ENCODE measurements at places on chromosomes 7 and 10.

DNA sequence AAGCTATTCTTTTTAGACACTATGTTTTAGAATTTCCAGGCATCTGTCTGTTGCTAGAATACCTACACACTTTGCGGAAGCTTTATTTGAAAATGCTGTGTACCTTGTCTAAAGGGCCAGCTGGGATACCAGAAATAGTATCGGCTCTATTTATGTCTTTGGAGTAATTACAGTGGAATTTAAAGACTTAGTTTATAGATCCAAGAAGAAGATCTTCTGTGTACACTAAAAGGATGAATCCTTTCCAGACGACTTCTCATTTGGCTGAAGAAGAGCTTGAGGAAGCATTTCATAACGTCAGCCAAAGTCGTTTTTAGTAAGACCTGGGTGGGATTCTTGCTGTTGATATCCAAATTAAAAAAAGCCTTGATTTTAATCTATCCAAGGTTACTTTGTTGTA, 365.9 kb downstream of the INHBA start:
- no peak for DNase-seq

- DNase-seq, result no peak
These were observed at the start of gene MACROH2A2 for GRCh38 chr10:70052462-70053217. MACROH2A2 (plus strand) TSS chr10:70052846; CDS start chr10:70075659, 22,813 bp downstream.

- peak; percentile 61 for DNase-seq
These were observed 31.6 kb upstream of the TMEM254 start for GRCh38 chr10:80046629-80047441.

DNA sequence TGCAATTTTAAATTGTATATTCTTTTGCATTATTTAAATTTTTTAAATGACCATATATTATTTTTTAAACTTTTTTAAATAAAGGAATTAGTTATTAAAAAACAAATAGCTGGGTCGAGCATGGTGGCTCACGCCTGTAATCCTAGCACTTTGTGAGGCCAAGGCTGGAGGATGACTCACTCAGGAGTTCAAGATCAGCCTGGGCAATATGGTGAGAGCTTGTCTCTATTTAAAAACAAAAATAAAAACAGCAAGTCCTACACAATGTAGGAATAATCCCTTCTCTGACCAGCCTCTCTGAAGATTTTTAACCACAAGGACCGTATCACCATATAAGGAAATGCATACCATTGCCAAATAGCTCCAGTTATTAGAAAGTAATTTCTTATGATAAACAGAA, 19.6 kb downstream of the NOC3L start:
- no peak for DNase-seq

DNA sequence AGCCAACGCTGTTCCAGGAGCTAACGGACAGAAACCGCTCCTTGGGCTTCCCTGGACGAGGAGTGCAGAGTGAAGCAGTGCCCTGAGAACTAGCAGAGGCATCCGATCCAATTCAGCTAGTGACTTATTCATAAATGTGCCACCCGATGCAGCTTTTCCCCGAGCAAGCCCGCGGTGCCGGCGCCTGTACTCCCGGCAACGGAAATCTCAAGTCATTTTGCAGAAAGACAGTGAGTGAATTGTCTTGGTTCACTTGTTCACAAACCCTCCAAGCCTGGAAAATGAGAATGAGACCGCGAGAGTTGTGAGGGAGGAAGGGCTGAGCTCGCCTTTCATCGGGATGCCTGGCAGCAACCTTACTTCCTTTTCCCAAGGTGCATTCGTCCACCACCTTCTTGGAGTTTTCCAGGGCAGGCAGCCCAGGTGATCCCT, 87.5 kb downstream of the COBL start:
- DNase-seq, result no peak

All from stimulated activated CD4-positive, alpha-beta T cell treated with anti-CD3 and anti-CD28 coated beads, TNF-alpha, amount 100 ng/mL, for 4 hours (primary cell).